ENCODE measurements at places on chromosomes 7 and 10.

GRCh38 chr7:151406051-151406875, 3.6 kb downstream of the WDR86 start:
- DNase-seq = no peak

- no peak for DNase-seq
Measured at GRCh38 chr7:148115308-148115707, 475.3 kb upstream of the C7orf33 start.

DNA sequence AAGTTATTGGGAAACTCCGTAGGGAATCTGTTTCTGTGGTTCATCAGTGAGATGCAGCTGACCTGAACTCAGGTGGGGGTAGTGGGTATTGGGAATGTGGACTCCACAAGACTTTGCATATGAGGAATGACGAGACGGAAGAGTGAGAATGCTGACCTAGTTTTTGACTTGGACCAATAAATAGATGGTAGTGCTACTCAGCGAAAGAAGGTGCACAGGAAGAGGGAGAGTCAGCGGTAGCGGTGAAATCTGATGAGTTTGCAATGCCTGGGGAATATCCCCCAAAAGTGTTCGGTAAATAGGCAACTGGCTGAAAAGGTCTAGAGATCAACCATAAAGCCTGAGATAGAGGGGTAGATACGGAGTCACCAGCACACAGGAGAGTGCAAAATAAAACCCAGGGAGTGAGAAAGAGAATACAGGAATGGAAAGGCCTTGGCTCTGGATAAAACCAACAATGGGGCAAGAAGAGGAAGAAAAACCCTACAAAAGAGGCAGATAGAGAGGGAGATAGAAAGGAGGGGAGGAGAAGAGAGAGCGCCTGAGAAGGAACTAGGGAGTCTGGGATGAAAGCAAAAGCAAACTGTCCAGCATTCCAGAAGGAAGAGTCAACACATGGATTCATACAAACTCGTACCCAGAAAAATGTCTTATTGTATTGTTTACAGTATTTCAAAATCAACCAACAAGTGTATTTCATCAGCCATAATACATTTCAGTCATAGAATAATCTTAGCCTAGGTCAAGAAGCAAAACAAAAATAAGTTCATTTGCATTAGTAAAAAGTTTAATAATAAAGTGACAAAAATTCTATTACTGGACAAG, 5.4 kb downstream of the ARHGAP21 start:
- no peak for DNase-seq

GRCh38 chr7:27344471-27344870, 101.9 kb downstream of the EVX1 start:
- no peak for DNase-seq

DNA sequence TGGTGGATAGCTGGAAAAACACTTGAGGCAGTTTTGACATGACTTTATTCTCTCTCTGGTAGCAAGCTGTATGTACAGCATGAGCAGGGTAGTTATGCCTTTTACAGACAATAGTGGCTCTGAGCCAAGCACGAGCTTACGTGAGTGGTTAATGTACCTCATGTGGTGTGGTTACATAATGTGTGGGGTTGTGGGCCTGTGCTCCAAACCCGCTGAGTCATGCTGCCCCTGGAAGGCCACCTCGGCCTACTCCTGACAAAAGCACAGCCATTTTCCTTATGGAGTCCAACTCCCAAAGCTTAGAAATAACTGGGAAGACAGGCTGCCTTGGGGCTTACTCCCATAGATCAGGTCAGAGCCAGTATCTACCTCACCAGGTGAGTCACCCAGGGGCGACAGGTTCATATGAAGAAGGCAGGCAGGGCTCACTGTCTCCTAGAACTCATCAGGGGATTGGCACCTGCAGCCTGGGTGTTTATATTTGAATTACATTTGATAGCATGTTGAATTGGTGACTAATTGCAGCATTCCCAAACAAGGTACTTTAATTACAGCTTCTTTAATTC, 404.5 kb downstream of the ADRA2A start:
- no peak for DNase-seq

DNA sequence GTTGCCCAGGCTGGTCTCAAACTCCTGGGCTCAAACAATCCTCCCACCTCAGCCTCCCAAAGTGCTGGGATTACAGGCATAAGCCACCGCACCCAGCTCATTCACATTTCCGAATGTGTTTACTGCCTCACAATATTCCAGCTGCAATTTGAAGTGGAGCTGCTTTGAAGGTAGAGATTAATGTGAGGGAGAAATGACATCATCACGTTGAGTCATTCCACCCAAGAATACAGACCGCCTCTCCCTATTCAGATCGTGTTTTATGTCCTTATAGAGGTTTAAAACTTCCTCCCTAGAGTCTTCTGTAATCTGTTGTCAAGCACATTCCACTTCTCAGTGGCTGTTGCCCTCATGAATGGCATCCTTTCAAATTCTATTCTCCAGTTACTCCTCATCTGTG, 100.4 kb upstream of the PDGFA start:
- DNase-seq = peak; percentile 74

DNA sequence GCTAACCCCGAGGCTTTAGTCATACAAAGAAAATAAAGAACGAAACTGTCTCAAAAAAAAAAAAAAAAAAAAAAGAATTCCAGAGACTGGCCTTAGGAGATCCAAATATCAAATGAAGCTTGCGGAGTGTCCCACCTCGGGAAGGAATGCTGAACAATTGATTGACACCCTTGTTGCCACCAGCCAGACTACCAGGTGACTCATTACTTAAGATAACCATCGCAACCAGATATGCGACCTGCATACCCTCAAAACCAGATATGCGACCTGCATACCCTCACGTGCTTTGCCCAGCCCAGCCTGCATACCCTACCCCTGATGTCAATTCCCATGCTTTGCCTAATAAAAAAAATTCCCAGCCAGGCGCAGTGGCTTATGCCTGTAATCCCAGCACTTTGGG, 2.7 kb upstream of the PRKRIP1 start:
- DNase-seq = no peak

DNA sequence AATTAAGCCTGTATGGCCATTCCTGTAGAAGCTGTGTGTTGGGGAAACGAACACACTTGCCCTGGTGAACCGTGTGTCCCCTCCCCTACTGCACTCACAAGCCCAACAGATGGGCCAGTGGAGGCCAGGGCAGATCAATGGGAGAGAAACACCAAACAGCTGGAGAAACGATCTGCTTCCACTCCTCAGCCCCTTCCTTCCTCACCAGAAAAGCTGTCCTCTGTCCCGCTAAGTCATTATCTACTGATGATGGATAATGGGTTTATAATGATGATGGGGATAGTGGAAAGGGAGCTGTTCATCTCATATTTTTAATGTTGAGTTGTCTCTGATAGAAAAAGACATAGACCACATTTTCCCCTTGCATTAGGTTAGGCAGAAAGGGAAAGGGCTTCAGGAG, 99.7 kb downstream of the ELMO1 start:
- DNase-seq = no peak
